T-helper 9 cell (primary cell): ENCODE measurements at places on chromosomes 5 and 9.

DNA sequence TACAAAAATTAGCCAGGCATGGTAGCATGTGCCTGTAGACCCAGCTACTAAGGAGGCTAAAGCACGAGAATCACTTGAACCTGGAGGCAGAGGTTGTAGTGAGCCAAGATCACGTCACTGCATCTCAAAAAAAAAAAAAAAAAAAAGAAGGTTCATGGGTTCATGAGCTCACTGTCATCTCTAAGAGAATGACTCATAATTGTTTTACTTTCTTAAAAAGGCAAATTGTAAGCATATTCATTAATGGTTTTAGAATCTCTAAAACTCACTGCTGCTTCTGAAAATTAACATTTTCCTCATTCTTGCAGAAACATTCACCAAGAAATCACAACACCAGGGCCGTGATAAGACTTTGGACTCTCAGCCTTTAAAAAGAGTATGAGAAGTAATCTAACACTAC lies 103.6 kb downstream of the GNA14 start:
- no peak for DNase-seq

DNA sequence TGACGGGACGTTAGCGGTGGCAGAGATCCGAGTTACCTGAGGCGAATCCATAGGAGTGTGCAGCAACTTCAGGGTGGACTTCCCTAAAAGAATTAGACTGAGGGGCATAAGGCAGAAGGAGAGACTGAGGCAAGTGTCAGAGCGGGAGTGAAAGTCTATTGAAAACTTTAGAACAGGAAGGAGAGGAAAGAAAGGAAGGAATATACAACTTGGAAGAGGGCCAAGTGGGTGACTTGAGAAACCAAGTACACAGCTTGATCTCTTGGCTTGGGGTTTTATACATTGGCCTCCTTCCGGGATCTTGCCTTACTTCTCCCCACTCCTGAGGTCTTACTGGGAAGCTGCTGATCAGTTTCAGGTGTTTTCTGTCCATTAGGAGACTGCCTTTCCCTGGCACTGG lies 84.9 kb downstream of the SNX18 start:
- no peak for DNase-seq

- no peak for DNase-seq
Observed at GRCh38 chr5:111135363-111135762, 43.2 kb downstream of the WDR36 start.

DNA sequence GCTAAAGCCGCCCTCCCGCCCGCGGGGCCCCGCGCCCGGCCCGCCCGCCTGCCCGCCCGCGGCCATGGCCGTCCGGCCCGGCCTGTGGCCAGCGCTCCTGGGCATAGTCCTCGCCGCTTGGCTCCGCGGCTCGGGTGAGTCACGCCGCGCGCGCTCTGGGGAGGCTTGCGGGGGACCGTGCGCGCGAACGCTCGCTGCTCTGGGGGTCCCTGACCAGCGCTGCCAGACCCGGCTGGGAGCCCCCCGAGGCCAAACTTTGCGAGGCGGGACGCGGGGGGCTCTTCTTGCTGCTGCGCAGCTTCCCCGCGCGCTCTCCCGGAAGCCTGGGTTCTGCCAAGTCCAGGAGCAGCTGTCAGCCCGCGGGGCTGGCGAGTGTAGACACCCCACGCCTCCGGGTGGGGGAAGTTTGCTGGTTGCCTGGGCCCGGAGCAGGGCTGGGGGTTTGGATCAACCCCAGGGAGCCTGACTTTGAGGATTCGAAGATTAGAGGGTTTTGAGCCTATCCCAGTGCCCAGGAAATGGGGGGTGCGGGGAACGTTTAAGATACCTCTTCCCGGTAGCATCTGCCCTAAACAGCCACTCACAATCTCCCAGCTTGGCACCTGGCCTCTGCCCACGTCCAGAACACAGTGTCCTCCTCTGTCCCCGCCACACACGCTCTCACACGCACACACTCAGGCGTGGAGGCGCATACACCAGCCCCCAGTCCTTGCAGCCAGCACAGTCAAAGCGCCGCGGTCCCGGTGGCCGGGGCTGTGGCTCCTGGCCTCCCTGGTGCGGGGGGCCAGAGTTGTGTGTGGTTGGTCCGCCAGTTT lies 535 bp downstream of the UNC5A start:
- DNase-seq, result no peak

DNA sequence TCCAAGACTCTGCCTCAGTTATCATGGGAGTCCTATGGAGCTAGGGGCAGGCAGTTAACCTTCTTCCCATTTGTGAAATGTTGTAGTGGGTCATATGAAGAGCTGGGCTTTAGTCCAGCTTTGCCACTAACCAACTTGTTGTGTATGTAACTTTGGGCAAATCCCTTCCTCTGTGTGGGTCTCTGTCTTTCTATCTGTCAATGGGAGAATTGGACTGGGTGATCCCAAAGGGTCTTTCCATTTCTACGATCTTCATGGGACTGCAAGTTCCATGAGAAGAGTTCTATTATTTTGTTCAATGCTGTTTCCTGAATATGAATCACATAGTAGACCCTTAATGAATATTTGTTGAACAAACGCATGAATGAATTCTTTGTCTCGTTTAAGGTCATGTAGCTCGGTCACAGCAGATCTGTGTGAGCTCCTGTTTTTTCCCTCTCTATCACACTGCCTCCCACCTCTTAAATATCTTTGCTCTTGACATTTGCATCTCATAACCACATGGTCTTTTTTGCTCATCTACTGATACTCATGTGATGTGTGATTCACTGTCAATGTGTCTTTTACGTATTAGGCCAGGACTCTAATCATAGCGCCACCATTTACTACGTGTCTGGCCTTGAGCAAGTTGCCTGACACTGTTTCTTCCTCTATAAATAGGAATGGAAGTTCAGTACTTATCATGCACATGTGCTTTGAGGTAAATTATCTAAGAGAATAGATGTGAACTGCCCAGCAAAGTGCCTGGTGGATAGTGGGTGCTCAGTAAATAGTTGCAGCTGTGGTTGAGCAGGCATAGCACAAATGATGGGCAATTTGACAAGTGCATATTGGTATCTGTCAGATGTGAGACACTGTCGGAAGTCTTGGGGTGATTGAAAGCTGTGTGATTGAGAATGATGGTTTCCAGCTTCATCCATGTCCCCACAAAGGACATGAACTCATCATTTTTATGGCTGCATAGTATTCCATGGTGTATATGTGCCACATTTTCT lies 37.4 kb downstream of the PTTG1 start:
- no peak for DNase-seq

DNA sequence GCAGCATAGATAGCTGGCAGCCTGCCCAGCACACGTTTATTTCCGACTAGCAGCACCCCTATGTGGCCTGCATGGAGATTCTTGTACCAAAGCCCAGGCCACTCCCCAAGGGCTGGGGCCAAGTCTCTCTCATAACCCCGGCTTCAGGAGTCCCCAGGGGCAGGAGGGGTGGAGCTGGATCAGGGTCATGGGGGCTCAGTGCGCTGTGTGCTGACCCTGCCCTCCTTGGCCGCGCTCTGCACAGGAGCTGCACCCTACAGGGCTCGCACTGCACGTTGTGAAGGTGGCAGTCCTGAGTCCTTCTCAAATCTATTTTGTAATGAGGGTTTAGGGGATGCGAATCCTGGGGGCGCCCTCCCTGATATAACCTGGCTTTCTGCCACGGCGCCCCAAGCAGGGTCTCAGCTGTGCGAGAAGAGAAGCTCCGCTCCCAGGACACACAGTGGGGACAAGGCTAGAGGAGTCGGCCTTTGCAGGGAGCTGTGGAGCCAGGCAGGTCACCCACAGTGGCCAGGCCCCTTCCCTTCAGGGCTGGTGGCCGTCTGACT lies 28.6 kb downstream of the NKD2 start:
- DNase-seq, result no peak

- no peak for DNase-seq
Observed at GRCh38 chr5:16702964-16703363, 86.2 kb upstream of the RETREG1 start.

- DNase-seq, result no peak
Observed at GRCh38 chr9:76531231-76531780, 72.3 kb downstream of the GCNT1 start.

GRCh38 chr9:123090198-123090896 lies 56.9 kb downstream of the GPR21 start:
- no peak for DNase-seq
